SW480 (cell line): ENCODE measurements at places on chromosomes 1 and 21.

GRCh38 chr21:36945496-36946138, 20.9 kb downstream of the HLCS start:
- DNase-seq, result no peak

- DNase-seq, result no peak
Observed at GRCh38 chr1:222935239-222935900, 120.5 kb downstream of the DISP1 start.

- DNase-seq, result no peak
Observed at GRCh38 chr1:8089535-8090228, 63.6 kb upstream of the ERRFI1 start.

DNA sequence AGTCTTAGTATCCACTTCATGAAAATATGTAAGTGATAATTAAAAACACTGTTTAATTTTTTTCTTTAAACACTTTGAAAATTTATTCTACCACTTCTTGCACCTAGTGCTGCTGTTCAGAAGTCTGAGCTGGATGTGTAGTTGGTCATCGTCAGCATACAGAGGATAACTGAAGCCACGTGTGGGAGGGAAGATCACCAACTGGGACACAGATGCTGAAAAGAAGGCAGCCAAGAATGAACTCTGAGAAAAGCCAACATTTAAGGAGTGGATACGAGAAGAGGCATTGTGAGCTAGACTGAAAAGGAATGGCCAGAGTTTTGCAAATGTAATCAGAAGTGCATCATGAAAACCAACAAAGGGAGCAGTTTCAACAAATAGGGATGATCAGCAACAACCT, 24.6 kb upstream of the CLCA4 start:
- DNase-seq, result no peak

- DNase-seq, result no peak
Observed at GRCh38 chr1:174916846-174917245, 82.9 kb upstream of the CACYBP start.

DNA sequence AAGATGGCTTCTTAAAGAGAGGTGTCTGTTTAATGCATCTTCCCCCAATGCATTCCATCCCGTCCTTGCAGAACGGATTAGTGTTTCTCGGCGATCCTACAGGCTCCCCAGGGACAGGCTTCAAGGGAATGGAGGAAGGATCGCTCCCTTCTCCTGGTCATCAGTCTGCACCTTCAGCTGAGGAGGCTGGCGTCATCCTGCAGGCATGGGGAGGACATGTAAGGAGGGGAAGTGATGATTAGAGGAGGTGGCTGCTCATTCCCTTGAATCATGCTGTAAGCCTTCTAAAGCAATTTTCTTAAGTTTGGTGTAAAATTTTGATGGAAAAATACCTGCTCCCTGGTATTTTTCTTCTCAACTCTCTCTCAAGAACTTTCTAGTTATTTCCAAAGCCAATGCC, 603.6 kb downstream of the NPHP4 start:
- peak; percentile 64 for DNase-seq

GRCh38 chr21:16592381-16592780, 862.6 kb downstream of the USP25 start:
- DNase-seq, result no peak

- DNase-seq, result no peak
Observed at GRCh38 chr1:182977480-182977879, 24.5 kb upstream of the SHCBP1L start.

GRCh38 chr1:116255486-116256285, 117.4 kb upstream of the ATP1A1 start:
- DNase-seq, result no peak

- no peak for DNase-seq
Observed at GRCh38 chr1:202682477-202682876, 27.8 kb downstream of the SYT2 start.

- DNase-seq, result no peak
Observed at GRCh38 chr1:34828611-34829010, 30.9 kb downstream of the SMIM12 start.

- no peak for DNase-seq
Observed at GRCh38 chr21:45294509-45295291, 7.0 kb upstream of the POFUT2 start.

GRCh38 chr1:24910751-24911650, 19.1 kb downstream of the RUNX3 start:
- peak; percentile 72 for DNase-seq

GRCh38 chr1:85339089-85339488, 62.7 kb upstream of the BCL10 start:
- DNase-seq, result peak; percentile 54

- no peak for DNase-seq
Observed at GRCh38 chr1:236010443-236010842, 54.4 kb downstream of the NID1 start.

DNA sequence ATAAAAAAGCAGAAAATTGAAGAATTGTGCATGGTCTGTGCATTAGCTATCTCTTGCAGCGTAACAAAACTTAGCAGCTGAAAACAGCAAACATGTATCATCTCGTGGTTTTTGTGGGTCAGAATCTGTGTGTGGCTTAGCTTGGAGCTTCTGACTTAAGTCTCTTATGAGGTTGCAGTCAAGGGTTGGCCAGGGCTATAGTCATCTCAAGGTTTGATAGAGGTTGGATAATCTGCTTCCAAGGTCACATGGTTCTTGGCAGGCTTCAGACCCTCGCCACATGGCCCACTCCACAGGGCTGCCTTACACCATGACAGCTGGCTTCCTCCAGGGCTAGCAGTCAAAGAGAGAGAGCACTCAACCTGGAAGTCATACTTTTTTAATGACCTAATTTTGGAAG, 35.9 kb downstream of the CNST start:
- DNase-seq, result no peak

GRCh38 chr21:42745511-42746239, 92.3 kb downstream of the PDE9A start:
- no peak for DNase-seq

DNA sequence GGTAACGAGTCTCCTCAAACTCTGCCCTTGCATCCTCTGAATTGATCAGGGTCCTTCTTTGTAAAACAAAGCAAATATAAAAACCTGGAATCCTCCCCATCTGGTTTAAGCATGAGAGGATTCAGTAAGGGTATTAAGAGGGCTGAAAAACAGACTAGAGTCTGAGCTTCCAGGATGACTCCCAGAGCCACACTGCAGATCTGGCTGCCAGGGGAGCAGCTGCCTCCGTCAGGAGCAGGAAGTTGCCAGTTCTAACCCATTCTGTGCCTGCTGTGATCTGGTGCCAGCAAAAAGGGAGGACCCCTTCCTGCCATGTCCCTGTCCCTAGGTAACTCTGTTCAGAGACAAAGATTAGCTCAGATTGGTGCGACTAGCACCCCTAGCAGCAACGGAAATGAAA, 27.5 kb downstream of the SERTAD4 start:
- DNase-seq, result no peak

DNA sequence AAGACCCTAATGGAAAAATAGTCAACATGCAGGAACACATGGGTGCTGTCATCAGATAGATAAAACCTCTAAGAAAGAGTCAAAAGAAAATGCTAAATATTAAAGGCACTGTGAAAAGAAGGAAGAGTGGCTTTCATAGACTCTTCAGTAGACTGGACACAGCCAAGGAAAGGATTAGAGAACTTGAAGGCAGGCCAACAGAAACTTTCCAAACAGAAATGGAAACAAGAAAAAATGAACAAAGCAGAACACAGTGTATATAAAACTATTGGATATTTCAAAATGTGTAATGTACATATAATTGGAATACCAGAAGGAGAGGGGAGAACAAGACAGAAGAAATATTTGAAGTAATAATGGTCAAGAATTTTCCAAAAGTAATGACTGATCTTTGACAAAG, 431.9 kb downstream of the MATN1 start:
- no peak for DNase-seq

DNA sequence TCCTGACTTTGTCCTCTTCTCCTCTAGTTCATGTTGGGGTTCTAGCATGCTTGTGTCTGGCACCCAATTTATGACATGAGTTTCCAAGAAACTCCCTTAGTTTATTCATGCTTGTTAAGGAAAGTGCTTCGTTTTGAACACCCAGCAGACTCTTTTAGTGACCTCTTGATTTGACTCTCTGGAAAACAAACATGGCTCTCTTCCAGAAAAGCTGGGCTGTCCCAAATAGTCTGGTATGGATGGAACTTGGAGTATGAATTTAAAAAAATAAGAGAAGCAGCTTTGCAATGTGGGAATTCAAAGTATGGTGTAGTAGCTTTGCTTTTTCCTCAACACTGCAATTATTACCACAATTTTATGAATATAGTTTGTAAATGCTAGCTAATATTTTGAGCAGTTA, 143.4 kb upstream of the C8B start:
- no peak for DNase-seq

GRCh38 chr1:109470245-109470644, 3.9 kb downstream of the SYPL2 start:
- no peak for DNase-seq

DNA sequence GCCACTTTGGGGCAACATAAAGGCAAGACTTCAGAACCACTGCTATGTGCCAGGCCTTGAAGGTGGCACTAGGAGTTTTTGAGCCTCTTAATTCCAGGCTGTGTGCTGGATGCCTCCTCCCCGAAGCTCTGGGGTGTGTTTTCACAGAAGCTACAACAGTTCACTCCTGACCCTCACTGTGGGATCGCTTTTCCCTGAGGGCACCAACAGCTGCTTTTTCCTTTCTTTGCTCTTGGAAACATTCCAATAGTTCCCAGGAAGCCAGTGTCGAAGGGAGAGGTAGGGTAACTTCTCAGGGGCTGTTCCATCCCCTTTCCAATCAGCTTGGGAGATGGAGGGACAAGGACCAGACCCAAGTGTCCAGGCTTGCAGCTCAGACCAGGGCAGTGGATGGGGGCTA, 153.4 kb downstream of the C1orf94 start:
- DNase-seq, result no peak

DNA sequence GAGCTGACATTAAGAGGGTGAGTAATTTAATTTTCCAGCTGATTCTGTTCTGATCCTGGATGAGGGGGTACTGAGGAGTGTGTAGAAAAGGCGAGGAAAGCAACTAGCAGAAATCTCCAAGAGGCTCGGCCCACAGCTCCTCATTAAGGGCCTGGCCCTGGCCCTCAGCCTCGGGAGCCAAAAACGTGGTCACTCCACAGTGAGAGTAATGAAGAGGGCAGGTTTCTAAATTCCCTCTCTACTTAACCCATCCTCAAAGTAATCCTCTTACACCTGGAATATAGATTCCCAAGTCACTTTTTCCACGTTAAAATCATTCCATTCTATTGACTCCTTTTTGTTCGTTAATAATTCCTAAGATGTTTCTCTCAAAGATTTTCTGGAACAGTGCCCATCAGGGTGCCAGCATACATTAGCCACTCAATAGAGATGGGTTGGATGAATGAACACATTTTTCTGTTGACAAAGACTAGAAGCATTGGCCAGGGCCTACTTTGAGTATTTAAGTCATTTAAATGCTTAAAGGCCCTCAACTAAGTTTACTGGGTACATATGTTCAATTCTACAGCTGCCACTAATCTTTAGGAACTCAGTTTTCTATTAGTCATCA, 1.1 kb upstream of the COL11A1 start:
- no peak for DNase-seq

GRCh38 chr1:43705982-43706597, 1.2 kb upstream of the ST3GAL3 start:
- no peak for DNase-seq

DNA sequence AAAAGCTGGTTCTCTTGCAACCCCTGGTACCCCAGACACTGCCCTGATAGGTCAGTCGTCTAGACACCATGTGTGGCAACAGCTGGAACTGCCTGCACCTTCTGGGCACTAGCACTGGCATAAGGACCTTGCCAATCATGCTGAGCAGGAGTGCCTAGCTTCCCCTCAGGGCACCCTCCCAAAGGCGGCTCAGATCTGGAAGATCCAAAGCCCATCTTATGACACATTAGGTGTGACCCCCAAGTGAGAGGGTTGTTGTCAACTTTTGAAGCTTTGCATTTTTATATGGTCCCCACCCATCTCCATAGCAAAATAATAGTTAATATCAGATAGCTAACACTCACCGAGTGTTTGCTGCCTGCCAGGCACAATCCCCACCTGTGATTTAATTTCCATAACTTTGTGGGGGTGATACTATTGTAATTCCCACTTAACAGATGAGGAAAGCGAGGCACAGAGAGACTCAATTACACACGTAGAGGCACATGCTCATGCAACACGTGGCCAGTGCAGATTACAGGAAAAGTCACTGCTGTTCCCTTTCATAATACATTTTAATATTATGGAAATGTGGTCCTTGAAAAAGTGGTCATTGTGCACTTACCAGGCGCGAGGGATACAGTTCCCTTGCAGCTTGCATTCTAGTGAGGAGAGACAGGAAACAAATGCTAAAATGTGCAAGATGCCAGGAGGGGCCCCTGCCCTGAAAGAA, 25.8 kb downstream of the EXOC8 start:
- DNase-seq, result no peak

- DNase-seq, result no peak
Observed at GRCh38 chr1:117757668-117758067, 151.8 kb downstream of the TENT5C start.

DNA sequence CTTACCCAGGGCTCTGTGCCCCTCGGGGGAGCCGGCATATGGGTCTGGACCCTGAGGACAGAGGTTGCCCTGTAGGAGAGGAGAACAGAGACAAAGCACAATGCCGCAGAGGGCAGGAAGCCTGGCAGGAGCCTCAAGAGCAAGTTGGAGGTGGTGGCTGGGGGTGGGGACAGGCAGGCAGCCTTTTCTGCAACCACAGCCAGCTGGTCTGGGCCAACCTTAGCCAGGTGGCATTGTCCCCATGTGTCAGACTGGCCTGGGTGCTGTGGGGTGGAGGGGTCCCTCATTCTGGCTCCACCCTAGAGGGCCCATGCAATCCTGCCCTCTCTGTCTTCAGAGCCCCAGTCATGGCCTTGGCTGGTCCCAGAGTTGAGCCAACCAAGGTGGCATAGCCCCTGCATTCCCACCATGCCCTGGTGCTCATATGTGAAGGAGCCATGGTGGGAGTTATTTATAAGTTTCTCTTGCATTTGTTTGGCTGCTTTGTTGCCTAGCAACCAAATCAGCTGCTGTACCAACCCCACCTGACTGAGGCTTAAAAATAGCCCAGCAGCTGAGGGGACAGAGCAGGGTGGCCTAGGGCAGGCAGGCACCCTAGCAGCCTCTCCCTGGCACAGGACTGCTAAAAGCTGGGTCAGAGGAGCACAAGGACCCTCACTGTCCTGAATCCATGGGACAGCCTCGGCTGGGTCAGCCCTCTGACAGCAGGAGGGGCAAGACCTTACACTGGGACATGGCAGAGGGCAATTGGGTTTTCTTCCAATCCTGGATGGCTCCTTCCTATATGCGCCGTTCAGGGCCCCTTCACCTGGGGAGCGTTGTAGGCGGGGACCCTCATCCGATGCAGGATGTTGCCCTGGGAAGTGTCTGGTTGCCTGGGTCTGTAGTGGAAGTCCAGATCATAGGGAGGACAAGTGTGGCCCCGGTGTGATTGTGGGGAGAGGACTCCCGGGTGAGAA, 19.5 kb downstream of the MAP7D1 start:
- no peak for DNase-seq

DNA sequence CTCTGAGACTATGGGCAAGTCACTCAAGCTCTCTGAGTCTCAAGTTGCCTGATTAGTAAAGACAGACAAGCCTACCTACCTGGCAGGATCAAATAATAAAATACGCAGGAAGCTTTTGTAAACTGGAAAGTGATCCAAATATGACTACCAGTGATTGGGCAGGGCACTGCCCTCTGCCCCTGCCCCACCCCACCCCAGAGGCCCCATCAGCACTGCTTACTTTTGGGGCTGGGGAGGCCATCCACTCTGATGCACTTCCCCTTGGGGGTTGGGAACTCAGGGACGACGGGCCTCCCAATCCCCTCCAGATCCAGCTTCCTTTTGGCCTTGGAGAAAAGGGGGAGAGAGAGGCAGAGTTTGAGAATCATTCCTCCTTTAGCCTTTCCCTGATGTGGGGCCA, 6.9 kb downstream of the E2F2 start:
- DNase-seq, result no peak
